ENCODE measurements at places on chromosomes 16 and 17. TPM values are rescaled to one million over a fixed set of nuclear protein-coding genes. Genes with fewer than 3 reads are reported as not detected.

CHST5 gene
- total RNA-seq = 0.15 TPM

GPR139 gene
- total RNA-seq = not detected

MPV17L gene
- 0.66 TPM for total RNA-seq

ETV4 gene
- 1.5 TPM for total RNA-seq

TRPV3 gene
- total RNA-seq = 1.0 TPM

MPP3 gene
- total RNA-seq = 10.0 TPM

DHRS7C gene
- total RNA-seq = not detected

RAB26 gene
- 2.9 TPM for total RNA-seq

C17orf78 gene
- total RNA-seq = not detected

RAB37 gene
- total RNA-seq = 0.83 TPM

FBXL16 gene
- 0.17 TPM for total RNA-seq

APOH gene
- total RNA-seq = not detected

MT1F gene
- 0.17 TPM for total RNA-seq

FAM171A2 gene
- total RNA-seq = 15.2 TPM

RND2 gene
- total RNA-seq = 0.29 TPM

HS3ST6 gene
- not detected for total RNA-seq

TMEM92 gene
- total RNA-seq = under 0.01 TPM

KRT35 gene
- not detected for total RNA-seq

ATP2A3 gene
- total RNA-seq = 6.9 TPM

FBXO39 gene
- total RNA-seq = 0.15 TPM

ASPA gene
- 1.2 TPM for total RNA-seq

ZP2 gene
- total RNA-seq = not detected

HAS3 gene
- 0.66 TPM for total RNA-seq

SLC16A13 gene
- 0.44 TPM for total RNA-seq

CASKIN2 gene
- 8.0 TPM for total RNA-seq

CCL4L2 gene
- total RNA-seq = not detected

GUCY2D gene
- not detected for total RNA-seq

CORO6 gene
- 12.1 TPM for total RNA-seq

KCNH6 gene
- total RNA-seq = not detected

AURKB gene
- total RNA-seq = 30.4 TPM

SULT1A4 gene
- total RNA-seq = 4.9 TPM

CYGB gene
- 46.0 TPM for total RNA-seq

CD300H gene
- not detected for total RNA-seq

ALKBH5 gene
- total RNA-seq = 148 TPM

VTN gene
- not detected for total RNA-seq

CFAP97D1 gene
- total RNA-seq = not detected

MMP2 gene
- total RNA-seq = 2,660 TPM

CYB561 gene
- 16.7 TPM for total RNA-seq

JUP gene
- 5.4 TPM for total RNA-seq

RDM1 gene
- 0.87 TPM for total RNA-seq

ATP1B2 gene
- total RNA-seq = 0.17 TPM

Data from smooth muscle cell of trachea (primary cell).